ENCODE measurements at places on chromosomes 7 and 10.

- no peak for DNase-seq
Observed at GRCh38 chr10:58082248-58082647, 185.4 kb downstream of the IPMK start.

- no peak for DNase-seq
Observed at GRCh38 chr10:129924375-129925085, 39.5 kb downstream of the EBF3 start.

DNA sequence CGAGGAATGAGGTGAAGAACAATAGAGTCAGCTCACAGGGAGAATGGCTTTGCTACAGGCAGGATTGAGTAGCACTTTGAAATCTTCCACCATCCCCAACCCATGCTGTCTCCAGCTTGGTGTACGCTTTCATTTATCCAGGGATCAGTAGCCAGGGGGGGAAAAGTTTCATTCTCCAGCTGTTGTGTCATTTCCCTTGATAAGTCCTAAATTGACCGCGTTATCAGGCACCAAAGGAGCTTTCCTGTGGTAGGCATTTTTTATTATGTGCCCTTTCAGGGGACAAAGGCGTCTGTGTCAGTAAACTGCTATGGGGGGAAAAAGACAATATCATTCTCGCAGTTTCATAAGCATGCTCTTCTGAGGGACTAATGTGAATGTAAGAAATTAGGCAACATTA, 106.6 kb upstream of the YAE1 start:
- DNase-seq = no peak

DNA sequence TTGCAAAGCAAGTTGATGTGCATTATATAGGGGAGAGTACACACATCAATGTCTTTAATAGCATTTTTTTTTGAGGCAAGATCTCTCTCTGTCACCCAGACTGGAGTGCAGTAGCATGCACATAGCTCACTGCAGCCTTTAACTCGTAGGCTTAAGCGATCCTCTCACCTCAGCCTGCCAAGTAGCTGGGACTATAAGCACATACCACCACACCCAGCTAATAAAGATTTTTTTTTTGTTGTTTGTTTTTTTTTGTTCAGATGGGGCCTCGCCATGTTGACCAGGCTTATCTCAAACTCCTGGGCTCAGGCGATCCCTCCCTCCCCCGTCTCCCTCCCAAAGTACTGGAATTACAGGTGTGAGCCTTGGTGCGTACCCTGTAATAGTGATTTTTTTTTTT, 1.5 kb downstream of the UMAD1 start:
- no peak for DNase-seq

- DNase-seq = no peak
Observed at GRCh38 chr10:121084675-121085070, 233.5 kb downstream of the WDR11 start.

- DNase-seq = no peak
Observed at GRCh38 chr10:55747244-55747643, 613.8 kb downstream of the ZWINT start.

DNA sequence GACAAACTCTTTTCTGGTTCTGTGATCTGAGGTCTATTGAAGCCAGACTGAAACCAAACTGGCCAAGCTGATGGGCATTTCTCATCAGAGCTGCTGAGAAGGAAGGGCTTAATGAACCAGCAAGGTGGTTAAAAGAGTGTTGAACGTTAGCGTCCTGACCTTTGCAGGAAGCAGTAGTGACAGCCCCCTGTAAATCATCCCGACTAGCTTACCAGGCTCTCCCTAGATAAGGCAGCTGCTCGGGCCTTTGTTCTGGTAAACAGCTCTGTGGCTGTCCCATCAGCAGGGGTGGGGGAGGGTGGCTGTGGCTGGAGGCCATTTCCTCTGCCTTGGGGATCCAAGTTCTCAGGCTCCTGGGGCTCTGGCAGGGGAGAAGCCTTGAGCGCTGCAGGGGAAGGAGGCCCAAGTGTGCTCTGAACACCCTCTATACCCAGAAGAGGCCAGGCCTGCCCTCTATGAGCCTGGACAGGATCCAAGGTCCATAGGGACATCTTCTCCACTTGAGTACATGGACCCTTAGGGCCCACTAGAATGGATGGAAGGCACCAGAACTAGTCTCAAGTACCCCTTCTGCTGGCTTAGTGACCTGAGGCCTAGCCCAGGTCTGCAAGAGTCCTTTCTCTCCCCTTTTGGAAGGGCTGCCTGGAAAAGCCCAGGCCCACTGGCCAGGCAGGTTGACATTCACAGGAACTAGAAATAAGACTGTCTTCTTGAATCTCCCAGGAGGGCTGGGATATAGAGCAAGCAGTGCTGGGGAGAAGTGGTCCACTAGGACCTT, 134.6 kb downstream of the ARHGAP22 start:
- no peak for DNase-seq

DNA sequence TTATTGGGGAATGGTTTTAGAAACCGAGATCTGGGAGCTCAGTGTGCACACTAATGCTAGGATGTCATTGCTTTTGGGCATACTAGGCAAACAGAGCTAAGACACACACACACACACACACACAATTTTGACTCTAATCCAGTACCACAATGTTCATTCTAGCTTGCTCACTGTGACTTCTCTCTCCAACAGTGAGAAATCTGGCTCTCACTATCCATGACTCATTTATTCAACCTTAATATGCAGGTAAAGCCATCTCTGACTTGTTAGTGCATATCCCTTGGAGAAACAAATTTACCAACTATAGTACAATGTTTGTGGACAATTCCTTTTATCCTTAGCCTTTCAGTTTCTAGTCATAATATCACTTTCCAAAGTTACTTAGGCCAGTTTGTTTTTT, 5.9 kb upstream of the BMS1 start:
- no peak for DNase-seq

- peak; percentile 67 for DNase-seq
Observed at GRCh38 chr7:95596198-95597063, at the start of gene PDK4. TSS of gene PDK4 (minus strand) at chr7:95596516. CDS start at chr7:95596293, 223 bp downstream.

GRCh38 chr7:143504937-143505297, 27.2 kb downstream of the TAS2R41 start:
- DNase-seq = no peak

DNA sequence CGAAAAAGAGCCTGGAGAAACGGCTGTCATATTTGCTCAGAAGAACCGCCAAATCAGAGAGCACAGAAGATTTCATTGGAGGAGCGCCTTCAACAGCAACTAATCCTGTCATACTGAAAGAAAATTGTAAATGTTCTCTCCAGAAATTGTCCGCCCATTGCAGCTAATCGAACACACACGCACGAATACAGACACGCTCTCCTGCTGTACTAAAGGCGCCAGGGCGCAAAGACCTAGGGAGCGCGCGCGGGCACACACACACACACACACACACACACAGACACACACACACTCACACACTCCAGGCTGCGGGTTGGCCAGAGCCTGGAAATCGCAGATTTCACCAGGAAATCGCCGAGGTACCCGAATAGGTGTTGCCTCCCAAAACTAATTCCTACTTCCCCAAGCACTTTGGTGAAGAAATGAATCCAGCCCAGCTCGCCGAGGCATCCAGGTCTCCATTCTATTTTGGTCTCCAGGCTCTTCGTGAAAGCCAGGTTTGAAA, at the start of gene CHRM2:
Gene CHRM2, plus strand, starts transcription at position 157 of the 505 bp plus-strand sequence. CDS start 146,214 bp downstream, outside the sequence.
- peak; percentile 15 for DNase-seq

- DNase-seq = no peak
Observed at GRCh38 chr7:48280100-48280499, 108.8 kb downstream of the ABCA13 start.

DNA sequence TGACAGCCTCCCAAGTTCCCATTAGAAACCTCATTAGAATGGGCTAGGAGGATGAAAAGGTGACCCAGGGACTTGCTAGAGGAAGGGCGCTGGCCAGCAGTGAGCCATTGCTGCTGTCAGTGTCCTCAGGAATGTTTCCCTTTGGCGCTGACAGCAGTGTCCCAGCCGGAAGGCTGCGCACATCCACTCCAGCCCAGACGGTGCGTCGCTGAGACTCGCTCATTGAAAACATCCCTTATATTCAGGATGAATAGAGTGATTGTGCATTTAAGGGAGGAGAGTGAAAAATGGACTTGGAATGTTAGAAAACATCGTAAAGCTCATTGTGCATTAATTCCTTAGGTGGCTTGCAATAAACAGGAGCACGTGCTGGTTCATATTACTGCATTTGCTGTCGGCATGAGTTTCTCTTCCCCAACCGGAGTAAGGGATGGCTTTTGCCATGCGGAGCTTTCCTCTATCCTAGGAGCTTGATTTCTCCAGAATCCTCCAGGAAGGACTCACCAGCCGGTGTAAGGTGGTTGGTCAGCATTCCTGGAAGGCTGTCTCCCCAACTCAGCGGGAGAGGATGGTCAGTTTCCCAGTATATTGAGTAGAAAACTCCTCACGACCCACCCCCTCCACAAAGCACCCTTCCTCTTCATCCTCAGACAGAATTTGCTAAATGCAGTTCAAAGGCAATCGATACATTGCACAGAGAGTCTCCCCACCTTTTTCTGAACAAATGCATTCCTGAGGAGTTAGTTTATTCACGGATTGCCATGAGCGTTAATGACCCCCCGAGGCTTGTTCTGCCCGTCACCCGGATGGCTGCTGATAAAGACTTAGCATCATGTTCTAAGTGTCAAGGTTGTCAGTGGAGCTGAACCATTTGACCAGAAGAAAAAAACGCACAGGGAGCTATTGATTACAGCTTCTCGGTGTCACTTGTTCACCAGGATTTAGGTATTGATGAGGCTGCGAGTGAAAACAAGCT, 201.8 kb downstream of the EBF3 start:
- no peak for DNase-seq

DNA sequence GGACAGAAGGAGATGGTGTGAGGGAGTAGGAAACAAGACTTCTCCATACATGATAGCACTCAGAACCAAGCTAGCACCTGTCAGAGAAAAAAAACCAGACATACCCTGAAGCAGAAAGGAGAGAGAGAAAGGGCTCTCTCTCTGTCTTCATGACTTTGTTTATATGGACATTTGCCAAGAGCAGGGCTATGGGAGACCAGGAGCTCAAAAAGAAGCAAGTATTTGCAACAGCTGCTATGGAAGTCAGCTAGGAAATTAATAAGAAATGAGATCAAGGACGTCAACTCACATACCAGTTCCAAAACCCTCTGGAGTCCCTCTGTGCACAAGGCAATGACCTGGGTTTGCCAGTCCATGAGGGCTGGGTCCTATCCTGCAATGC, 111.6 kb downstream of the SGMS1 start:
- DNase-seq = no peak

- no peak for DNase-seq
Observed at GRCh38 chr10:98339799-98340198, 71.8 kb upstream of the LOXL4 start.

DNA sequence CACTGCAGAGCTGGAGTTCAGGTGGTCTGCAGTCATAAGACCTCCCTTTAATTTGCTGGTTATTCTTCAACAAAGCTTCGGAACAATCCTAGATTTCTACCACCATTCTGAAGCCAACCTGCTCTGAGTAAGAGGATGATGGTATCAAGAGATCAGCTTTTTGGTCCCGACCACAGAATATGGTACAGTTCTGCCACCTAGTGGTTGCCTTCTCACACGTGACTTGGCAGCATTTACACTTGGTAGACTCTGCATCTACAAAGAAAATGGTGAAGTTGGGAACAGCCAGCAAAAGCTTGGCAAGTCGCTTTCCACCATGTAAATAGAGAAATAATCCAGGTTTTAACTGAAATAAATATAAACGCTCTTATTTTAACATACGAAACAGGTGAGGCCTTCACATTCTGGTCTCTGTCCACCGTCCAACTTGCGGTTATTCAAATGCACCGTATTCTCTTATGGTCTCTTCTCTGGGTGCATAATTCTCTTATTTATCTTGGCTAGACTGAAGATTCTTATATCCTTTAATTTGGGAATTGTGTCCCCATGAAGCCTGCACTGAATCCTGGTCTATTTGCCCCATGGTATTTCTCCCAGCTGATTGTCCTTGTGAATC, 173.9 kb upstream of the GRM3 start:
- peak; percentile 73 for DNase-seq

DNA sequence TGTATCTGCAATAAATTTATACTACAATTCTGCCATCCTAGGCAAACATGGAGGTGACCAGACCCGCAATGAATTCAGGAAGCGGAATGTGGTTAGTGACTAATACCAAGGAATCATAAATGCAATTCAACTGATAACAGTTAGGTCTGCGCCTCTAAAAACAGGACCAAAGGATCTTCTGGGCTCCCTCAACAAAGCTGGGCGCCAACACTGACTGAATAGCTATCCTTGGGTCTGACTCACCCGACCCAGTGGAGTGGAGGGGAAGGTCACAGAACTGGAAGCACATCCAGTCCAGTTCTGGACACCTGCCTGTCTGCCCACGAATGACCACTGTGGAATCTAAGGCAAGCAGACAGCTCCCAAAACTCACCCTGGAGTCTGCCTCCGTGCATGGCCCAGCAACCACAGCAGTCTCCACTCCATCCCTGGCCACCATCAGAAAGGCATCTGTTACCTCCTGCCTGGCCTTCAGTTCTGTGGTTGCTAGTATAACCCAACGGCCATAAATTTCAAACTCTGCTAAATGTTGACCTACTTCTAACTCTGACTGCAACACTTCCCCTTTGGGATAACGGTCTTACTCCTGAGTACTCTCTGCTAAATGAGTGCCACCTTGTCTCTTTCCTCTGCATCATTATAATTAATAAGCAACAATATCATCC, 43.0 kb upstream of the DLX6 start:
- no peak for DNase-seq
